ENCODE measurements at places on chromosomes 7 and 10. TPM values are rescaled to one million over a fixed set of nuclear protein-coding genes. Genes with fewer than 3 reads are reported as not detected.

Gene TMEM196
- not detected for total RNA-seq

GRCh38 chr10:5888351-5888750 is 1.3 kb downstream of the ANKRD16 start:
- no peaks in the 10 kb centered on the region for H3K27me3 ChIP-seq
- peak overlapping the region; percentile 93 for H3K27ac ChIP-seq
- peaks cover 55% of the 10 kb centered on the region for H3K4me1 ChIP-seq
- no peak for DNase-seq

GRCh38 chr10:31036209-31036608 is 4.5 kb upstream of the ZNF438 start:
- H3K27ac ChIP-seq = peak overlapping the region; percentile 17
- no peaks in the 10 kb centered on the region for H3K27me3 ChIP-seq
- no peak overlapping the region for H3K4me3 ChIP-seq
- no peaks in the 10 kb centered on the region for H3K36me3 ChIP-seq

- H3K4me3 ChIP-seq = no peak overlapping the region
- H3K27ac ChIP-seq = no peak overlapping the region
- no peaks in the 10 kb centered on the region for H3K36me3 ChIP-seq
- peaks cover 100% of the 10 kb centered on the region for H3K27me3 ChIP-seq
- no peak for DNase-seq
- H3K4me1 ChIP-seq = peaks cover 32% of the 10 kb centered on the region
Measured at GRCh38 chr10:117536072-117536865, 6.3 kb upstream of the EMX2 start.

GRCh38 chr7:5539013-5539411 is 115.4 kb upstream of the TNRC18 start:
- H3K27me3 ChIP-seq = no peaks in the 10 kb centered on the region
- no peaks in the 10 kb centered on the region for H3K4me1 ChIP-seq
- no peaks in the 10 kb centered on the region for H3K36me3 ChIP-seq
- H3K27ac ChIP-seq = no peak overlapping the region

Data from left ventricle myocardium inferior (tissue), 1 donor.